Activated naive CD4-positive, alpha-beta T cell treated with anti-CD3 and anti-CD28 coated beads, Interleukin-2, amount 10 ng/mL, durations not matched to agents 7 days and 5 days (primary cell): ENCODE measurements at places on chromosomes 6 and 20.

DNA sequence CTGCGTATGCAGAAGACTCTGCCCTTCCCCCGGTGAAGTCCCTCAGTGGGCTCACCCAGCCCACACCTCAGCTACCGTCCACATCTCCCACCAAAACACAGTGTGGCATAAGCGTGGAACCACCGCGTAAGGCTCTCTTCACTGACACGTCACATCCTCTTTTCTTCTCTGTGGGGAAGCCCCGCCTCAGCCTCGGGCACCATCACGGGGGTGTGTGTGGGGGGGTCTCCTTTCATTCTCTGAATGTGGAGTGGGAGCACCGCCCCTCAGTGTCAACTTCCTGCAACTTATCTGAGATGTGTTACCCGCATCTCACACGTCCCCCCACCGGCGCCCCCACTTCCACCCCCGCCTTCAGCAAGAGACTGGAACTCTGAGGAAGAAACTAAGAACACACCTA lies 388.4 kb upstream of the JARID2 start:
- H3K27ac ChIP-seq = peak overlapping the region; percentile 73
- H3K27me3 ChIP-seq = no peaks in the 10 kb centered on the region
- H3K4me3 ChIP-seq = no peak overlapping the region

DNA sequence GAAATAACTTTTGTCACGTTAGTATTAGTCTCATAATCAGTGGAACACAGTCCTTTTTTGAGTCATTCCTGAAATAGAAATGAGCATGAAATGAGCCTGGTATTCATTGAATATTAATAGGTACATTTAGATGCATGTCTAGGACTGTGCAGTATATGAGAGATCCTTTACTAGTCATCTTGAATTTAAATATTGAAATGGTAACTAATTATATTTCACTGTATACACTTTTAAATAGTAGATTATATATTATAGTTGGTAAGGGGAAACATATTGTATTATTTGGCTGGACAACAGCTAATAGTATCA lies 59.4 kb downstream of the RSPO3 start:
- no peaks in the 10 kb centered on the region for H3K36me3 ChIP-seq
- peaks cover 4% of the 10 kb centered on the region for H3K27me3 ChIP-seq
- no peaks in the 10 kb centered on the region for H3K4me1 ChIP-seq
- H3K27ac ChIP-seq = no peak overlapping the region

- peak overlapping the region; percentile 42 for H3K4me3 ChIP-seq
- DNase-seq = no peak
- no peaks in the 10 kb centered on the region for H3K27me3 ChIP-seq
Observed at GRCh38 chr6:42987533-42988451, 3.4 kb downstream of the PPP2R5D start.

- no peak overlapping the region for H3K27ac ChIP-seq
- DNase-seq = no peak
- H3K36me3 ChIP-seq = peaks cover 8% of the 10 kb centered on the region
Observed at GRCh38 chr6:160121981-160122380, 366 bp downstream of the SLC22A1 start.

DNA sequence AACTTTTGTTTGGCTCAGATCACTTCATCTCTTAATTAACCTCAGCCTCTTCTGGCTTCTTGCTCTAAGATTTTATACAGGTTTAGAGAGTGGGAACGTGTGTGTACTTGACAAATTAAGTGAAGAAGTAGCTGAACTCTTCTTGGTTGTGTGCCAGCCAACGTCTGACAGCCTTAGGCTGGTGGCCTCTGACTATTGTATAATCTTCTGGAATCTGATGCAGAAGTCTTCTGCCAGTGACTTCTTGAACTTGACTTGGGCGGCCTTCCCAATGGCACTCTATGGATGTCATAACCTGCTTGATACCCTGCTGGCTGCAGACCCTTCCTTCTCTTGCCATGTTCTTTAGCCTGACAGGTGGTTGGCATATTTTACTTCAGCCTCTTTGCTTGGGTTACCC lies 660.5 kb downstream of the DOK5 start:
- H3K27me3 ChIP-seq = no peaks in the 10 kb centered on the region
- no peak overlapping the region for H3K4me3 ChIP-seq
- no peaks in the 10 kb centered on the region for H3K4me1 ChIP-seq
- H3K36me3 ChIP-seq = no peaks in the 10 kb centered on the region
- DNase-seq = no peak

DNA sequence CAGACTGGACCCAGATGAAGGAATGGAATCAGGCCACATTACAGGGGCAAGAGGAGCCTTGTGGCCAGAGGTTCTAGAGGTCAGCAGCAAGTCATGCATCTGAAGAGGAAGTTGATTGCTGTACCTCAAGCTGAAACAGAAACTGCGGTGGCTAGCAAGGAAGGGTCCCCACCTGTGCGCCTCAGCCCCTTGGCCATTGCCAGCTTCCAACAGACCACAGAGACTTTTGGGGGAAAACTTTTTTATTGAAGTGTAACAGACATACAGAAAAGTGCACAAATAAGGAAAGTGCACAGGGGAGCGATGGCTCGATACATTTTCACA lies 26.8 kb upstream of the SLC9A8 start:
- no peak overlapping the region for H3K27ac ChIP-seq
- peaks cover 61% of the 10 kb centered on the region for H3K27me3 ChIP-seq
- no peaks in the 10 kb centered on the region for H3K36me3 ChIP-seq

DNA sequence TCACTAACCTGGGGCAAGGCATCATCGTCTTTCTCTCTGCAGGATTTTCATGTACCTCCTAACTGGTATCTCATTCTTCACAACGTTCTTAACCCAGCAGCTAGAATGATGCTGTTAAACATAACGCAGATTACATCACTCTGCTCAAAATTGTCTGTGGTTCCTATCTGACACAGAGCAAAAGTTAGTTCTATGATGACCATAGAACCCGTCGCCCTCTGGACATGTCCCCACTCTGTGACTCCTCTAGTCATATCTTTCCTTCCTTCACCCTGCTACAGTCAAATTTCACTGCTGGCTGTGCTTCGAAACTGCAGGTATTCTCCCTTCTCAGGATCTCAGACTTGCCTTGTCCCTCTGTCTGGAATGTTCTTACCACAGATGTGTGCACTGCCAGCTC lies 87.4 kb upstream of the TPD52L1 start:
- H3K4me3 ChIP-seq = no peak overlapping the region
- H3K4me1 ChIP-seq = no peaks in the 10 kb centered on the region
- peaks cover 5% of the 10 kb centered on the region for H3K27me3 ChIP-seq
- no peak for DNase-seq
- no peaks in the 10 kb centered on the region for H3K36me3 ChIP-seq

DNA sequence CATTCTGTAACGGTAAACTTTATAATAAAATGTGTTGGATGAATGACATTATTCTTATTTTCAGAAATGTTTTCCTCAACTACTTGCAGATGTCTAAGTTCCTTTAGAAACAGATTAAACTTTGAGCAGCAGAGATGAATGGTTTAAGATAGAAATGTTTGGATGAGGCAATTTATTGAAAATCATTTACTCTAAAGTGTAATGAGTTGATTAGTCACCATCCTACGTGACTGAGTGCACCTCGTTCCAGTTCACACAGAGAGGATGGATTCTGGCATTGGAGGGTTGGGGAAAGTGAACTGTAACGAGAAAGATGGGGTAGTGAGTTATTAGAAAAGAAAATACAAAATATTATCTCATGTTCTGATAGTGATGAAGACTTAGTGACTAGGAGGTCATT lies 28.7 kb downstream of the SMPDL3A start:
- no peak overlapping the region for H3K27ac ChIP-seq
- no peak for DNase-seq
- H3K4me1 ChIP-seq = no peaks in the 10 kb centered on the region
- no peak overlapping the region for H3K4me3 ChIP-seq

DNA sequence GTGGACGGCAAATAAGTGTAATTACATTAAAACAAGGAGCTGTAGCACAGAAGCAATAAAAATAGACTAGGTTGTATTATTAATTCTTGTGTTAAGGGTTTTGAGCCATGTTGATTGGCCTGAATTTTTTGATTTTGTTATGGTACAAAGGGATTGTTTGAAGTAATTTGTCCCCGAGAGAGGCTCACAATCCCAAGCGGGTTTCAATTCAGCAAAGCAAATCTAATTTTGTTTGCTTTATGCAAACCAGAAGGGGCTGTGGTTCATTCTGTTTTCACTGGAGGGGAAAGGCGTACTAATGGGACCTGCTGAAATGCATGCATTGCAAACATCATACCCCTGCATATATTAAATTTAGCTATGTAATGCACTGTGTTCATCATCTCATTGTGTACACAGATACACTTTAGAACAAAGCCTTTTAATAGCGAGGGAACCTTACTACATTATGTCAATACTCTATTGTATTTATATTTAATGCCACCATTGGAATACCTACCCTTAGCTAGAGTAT lies 379.5 kb upstream of the POU3F2 start:
- no peaks in the 10 kb centered on the region for H3K27me3 ChIP-seq
- no peak for DNase-seq
- H3K36me3 ChIP-seq = no peaks in the 10 kb centered on the region
- no peak overlapping the region for H3K4me3 ChIP-seq
- H3K4me1 ChIP-seq = no peaks in the 10 kb centered on the region

DNA sequence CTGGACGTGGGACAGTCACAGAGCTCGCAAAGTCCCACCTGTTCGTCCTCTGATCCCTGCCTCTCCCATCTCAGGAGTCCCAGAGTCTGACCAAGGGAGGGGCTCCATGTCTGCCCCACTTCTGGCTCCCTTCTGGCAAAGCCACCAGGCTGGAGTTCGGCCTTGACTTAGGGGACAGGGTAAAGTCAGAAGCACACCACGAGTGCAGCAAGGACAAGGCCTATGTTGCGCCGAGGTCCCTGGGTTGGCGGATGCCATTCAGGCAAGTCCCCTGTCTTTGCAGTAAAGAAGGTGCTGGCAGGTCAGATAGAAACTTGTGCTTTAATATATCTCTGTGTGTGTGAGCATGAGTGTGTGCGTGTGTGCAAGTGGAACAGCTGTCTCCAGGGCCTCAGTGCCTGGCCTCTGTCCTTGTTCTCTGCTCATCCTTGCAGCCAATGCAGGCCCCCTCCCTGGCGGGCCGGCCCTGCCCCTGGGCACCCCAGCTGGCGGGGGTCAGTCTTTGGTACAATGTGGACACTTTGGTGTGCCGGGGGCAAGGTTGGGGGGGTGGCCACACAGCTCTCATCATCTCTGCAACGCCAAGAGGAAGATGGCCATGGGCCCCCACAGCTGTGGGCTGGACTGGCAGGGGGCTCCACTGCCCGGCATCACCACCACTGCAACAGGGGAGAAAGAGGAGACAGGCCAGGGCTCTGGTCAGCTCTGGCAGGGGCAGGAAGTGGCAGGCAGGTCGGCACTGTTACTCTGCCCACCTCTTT lies 60.7 kb downstream of the MDGA1 start:
- H3K36me3 ChIP-seq = peaks cover 12% of the 10 kb centered on the region
- DNase-seq = no peak
- no peak overlapping the region for H3K4me3 ChIP-seq
- no peak overlapping the region for H3K27ac ChIP-seq

- peaks cover 44% of the 10 kb centered on the region for H3K4me1 ChIP-seq
- peaks cover 51% of the 10 kb centered on the region for H3K27me3 ChIP-seq
- H3K4me3 ChIP-seq = peak overlapping the region; percentile 11
Observed at GRCh38 chr6:157561929-157562810, 181.2 kb downstream of the ZDHHC14 start.

DNA sequence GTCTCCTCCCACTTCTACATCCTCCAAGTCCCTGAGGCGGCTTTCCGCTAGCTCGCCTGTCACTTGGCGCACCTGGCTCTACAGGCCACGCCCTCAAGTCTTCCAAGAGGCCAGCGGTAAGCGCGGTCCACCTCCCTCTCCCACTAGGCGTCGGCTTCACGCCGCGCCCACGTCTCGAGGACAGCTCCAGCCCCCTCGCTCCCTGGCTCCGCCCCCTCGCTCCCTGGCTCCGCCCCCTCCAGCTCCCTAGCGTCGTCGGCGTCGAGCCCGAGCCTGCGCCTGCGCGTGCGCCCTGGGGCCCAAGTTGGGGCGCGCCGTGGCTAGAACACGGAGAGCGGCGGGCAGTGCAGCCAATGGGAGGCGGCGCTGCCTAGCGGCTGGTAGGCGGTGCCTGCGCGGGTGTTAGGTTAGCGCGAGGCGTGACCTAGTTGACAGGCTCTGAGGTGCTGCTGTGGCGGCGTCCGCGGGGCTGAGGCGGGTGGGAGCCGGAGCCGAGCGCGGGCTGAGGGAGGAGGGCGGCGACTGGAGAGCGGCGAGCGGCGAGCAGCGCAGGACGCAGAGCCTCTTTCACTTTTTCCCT lies at the start of gene MACROD2:
TSS of gene MACROD2 (plus strand) at position 431 of the 580 bp plus-strand sequence.
- no peak within 1 kb of the TSS for H3K27ac ChIP-seq
- H3K4me3 ChIP-seq = peak within 1 kb of the TSS; percentile 57
- DNase-seq = peak; percentile 40

DNA sequence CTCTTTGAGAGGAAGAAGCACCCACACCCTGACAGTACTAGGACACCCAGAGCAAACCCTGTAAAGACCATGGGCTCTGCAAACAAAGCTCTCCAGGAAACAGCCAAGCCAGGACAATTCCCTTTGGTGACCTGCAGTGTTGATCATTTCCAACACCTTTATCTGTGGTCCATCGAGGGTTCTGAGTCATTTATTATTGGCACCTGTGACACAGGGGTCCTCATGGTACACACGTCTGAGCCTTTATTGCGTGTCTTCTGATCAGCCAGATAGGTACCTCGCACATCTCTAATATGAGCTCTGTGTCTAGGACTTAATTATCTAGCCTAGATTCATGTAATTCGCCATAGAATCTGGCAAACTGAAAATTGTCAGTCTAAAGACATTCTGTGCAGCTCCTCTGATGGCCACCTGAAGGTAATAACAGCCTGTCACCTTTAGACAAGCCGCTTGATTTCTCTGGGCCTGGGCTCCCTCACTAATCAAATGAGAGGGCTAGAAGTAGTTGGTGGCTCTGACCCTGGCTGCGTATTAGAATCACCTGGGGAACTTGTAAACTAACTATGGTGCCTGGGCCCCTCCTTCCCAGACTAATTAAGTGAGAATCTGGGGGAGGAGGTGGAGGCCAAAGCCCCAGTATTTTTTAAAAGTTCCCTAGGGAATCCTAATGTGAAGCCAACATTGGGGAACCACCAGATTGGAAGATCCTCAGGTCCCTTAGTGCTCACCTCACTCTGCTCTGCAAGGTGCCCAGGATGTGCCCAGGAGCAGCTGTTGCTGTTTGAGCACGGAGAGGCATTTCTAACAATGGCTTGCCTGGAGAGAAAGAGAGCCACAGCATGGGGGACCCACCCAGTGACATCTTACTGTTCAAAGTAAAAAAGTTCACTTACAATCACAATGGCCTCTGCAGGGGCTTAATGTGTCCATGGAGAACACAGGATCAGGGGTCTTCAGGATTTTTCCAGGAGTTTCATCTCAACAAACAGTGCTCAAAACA lies 122.0 kb upstream of the ARID1B start:
- no peaks in the 10 kb centered on the region for H3K36me3 ChIP-seq
- H3K4me3 ChIP-seq = no peak overlapping the region
- DNase-seq = no peak
- H3K27me3 ChIP-seq = peaks cover 4% of the 10 kb centered on the region
- peaks cover 6% of the 10 kb centered on the region for H3K4me1 ChIP-seq

- H3K36me3 ChIP-seq = peaks cover 91% of the 10 kb centered on the region
- peaks cover 79% of the 10 kb centered on the region for H3K4me1 ChIP-seq
- DNase-seq = no peak
- no peak overlapping the region for H3K4me3 ChIP-seq
Observed at GRCh38 chr6:24838081-24838480, 39.4 kb upstream of the ARMH2 start.

GRCh38 chr20:44084891-44085290 lies 102.1 kb downstream of the JPH2 start:
- H3K4me1 ChIP-seq = peaks cover 8% of the 10 kb centered on the region
- peaks cover 22% of the 10 kb centered on the region for H3K27me3 ChIP-seq
- H3K27ac ChIP-seq = no peak overlapping the region
- no peak for DNase-seq
